ENCODE measurements at places on chromosomes 5 and 9.

DNA sequence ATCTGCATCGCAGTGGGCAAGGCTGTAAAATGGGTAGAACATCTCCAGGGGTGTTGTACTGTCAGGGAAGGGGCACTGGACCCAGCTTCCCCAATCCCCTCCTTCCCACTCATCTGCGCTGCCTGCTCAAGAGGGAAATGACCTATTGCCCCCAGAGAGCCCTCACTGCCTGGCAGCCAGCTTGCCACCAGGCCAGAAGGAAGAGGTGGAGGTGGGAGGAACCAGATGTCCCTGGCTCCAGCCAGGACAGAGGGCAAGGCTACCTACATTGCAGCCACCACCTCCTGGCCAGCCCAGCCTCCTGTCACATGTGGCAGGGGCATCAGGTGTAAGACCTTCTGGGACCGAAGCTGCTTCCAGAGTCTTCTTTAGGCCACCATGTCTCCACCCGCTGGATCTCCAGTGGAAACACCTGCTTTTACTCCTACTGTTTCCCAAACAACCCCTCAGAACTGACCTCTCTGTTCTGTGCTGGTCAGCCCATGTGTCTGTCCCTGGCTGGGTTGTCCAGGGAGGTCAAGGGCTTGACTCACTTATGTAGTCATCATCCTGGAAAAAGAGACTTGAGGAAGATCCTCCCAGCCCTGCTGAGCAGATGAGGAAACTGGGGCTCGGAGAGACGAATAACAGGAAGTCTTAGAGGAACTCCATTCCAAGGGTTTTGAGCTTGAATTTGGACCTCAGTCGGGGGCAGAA lies 42.3 kb downstream of the JADE2 start:
- no peak for DNase-seq

DNA sequence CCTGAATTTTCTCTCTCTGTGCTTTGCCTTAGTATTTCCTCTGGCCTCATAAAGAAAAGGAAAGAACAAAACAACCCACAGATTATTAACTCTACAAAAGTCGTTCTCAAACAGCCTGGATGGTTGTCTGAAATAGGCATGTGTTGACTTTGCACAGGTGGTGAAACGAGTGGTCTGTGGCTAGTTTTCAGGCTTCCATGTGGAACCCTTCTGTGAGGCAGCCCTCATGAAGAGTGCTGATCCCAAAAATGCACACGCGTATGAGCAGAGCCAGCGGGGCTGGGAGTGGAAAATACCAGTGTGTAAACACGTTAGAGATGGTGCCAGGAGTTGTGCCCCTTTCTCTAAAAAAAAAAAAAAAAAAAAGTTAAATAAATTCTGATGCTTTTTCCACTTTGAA lies 4.9 kb upstream of the PSAT1 start:
- DNase-seq, result no peak

GRCh38 chr9:125908136-125908535 lies 161.0 kb downstream of the PBX3 start:
- DNase-seq, result no peak

- DNase-seq, result no peak
Observed at GRCh38 chr5:149441986-149442385, 62.9 kb upstream of the IL17B start.

DNA sequence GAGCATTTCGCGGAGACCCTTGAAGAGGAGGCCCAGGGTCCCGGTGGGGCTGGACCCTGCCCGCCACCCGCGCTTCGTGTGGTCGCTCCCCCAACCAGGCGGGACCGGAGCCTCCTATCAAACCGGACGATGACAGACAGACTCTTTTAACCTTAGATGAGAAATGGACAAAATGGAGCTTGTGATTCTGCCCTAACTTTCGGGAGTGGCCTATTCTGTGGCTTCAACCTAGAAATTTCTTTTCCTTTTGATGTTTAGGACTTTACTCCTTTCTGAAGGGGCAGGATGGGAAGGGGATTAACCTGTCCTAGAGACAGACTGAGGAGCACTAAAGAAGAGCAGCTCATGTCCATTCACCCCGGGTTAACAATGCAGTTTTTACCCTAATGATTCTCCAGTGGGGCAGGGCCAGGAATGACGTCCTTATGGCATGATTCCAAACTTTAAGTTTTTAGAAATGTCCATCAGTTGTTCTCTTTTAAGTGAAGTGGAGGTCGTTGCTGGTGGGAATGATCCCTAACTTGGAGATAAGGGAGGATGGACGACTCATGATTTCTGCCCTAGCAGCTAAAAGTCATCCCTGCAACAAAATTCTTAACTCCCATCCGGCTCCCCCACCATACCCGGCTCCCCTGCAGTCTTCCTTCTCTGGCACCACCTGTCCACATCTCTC lies 1.0 kb downstream of the NIPSNAP3A start:
- DNase-seq, result peak; percentile 23

GRCh38 chr5:7016999-7017747 lies 303.9 kb downstream of the TENT4A start:
- no peak for DNase-seq

DNA sequence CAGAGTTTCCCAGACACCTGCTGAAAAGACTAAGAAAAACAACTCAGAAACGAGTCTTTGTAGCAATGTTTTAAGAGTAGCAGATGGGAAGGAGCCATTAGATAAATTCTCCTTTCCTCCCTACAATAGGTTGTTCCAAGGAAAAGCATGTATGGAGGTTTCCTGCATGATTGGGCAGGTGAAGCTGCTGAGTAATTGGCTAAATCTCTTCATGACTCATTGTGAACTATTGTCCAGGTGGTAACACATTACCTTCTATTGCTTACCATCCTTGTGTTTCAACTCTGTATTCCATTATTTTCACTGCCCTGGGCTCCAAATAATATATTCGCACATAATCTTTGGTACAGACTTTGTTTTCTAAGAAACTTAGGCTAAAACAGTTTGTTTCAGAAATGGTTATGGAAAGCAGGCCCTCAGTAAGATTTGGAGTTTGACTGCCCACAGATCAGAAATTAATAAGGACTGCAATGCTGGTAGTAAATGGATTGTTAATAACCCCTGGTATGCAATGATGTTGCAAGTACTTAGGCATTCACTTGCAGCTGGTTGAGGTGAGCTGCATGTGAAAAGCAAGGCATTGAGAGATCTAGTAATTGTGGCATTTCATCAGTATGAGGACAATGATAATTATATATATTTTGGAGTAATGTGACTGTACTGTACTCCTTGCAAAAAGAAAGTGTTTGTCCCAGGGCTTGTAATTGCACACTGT lies 281.4 kb upstream of the VLDLR start:
- no peak for DNase-seq

- DNase-seq, result no peak
Observed at GRCh38 chr5:128956164-128956563, 9.1 kb upstream of the SLC27A6 start.

DNA sequence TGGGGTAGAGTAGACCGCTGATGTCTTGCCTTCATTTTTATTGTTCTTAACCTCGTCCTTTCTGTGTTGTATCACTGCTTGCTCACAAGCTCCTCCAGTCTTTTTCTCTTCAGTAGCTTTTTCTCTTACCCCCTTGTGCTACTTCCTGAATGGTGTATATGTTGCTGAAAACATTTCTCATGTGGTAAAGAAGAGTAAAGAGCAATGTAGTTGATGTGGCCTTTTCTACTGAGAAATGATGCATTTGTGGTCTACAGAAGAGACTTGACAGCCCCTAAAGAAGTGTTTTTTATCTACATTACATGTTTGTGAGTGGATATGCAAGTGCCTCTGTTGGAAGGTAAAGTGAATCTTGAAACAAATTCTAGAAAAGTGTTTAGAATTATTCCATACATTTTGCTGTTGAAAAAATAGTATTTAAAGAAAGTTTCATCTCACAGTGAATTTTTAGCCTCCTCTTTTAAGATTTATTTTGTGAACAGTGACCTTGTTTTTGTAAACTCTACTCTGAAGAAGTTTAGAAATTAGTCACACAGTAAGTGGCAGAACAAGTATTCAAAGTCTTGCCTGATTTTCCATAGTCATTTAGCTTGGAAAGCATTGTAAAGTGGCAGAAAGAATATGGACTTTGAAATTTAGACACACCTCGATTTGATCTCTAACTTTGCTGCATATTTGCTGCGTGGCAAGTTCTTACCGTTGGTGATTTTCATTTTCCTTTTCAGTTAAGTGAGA lies 17.4 kb downstream of the CDC42SE2 start:
- no peak for DNase-seq
